ENCODE measurements at places on chromosomes 3 and 15. TPM values are rescaled to one million over a fixed set of nuclear protein-coding genes. Genes with fewer than 3 reads are reported as not detected.

Gene CDCP1
- total RNA-seq: 42.4 TPM

DNA sequence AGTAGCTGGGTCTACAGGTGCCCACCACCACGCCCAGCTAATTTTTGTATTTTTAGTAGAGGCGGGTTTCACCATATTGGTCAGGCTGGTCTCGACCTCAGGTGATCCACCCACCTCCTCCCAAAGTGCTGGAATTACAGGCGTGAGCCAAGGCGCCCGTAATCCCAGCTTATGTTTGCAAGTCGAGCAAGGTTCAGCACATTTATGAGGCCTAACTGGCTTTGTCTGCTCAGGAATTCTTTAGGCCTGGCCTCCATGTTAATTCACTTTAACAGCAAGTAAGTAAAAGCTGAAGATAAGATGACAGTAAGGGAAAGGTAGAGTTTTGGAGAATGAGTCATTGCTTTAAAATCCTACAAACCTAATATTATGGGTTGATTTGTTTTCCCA is 24.6 kb downstream of the SIDT1 start:
- DNase-seq: no peak

DNA sequence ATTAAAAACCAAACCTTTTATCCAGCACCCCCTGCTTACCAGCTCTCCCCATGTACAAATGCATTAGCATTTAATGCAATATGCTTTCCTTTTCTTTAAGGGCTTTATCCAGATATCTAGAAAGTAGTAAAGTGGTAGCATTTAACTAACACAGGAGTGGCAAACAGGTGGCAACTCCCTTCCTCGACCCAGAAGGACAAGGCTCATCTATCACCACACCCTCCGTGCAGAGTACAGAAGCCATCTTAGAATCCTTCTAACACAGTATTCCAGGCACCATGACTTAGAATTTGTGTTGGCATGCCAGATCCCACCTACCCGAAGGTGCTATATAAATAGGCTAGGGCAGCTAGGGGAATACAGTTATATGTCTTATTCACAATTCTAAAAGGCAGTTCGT is 148.6 kb upstream of the NSMCE3 start:
- DNase-seq: no peak

Gene KCNMB3
- total RNA-seq: 3.1 TPM

Gene DUOXA2
- total RNA-seq: 87.1 TPM

- peak; percentile 29 for DNase-seq
Observed at GRCh38 chr3:119294696-119295671, 801 bp downstream of the ARHGAP31 start.

- no peak for DNase-seq
Observed at GRCh38 chr3:67017211-67017610, 19.1 kb downstream of the KBTBD8 start.

Gene AP3B2
- total RNA-seq: 0.69 TPM

- DNase-seq: no peak
Observed at GRCh38 chr3:46209053-46209452, 940 bp upstream of the CCR1 start.

Gene CIB1
- 106 TPM for total RNA-seq

Gene CDHR4
- 0.09 TPM for total RNA-seq

Gene AGBL1
- not detected for total RNA-seq

- no peak for DNase-seq
Observed at GRCh38 chr15:28995705-28996104, 109.9 kb downstream of the APBA2 start.

- peak; percentile 63 for DNase-seq
Observed at GRCh38 chr3:128497305-128498126, 4.5 kb upstream of the GATA2 start.

Gene MESP1
- 4.6 TPM for total RNA-seq

DNA sequence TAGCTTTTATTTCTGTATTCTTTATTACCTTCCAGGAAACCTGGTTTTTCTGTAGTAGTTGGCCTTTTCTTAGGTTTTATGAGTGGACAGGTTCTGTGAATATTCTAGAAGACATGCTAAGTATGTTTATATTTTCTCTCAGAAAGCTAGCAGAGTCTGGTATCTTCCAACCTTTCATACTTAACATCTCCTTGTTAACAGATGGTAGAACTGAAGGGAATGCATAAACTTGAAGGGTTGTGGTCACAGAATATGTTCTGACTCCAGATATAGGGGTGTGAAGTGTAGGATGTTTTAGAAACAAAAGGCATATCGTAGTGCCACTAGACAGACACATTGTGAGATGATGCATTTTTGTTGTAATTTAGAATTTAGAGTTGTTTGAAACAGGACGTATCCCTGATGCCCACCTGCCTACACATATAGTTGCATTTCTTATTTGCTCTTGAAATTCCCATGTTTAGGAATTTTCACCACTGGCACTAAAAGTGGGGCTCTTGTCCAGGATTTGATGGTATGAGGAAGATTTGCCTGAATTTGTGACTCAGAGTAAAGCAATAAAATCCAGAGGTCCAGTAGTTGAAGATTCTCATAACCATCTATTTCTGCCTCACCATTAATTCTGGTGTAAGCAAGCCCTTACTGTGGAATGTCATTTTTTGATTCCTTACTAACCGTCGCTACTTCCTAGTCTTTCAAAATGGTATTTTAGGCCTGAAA is 274.5 kb downstream of the FEZF2 start:
- DNase-seq: no peak

- no peak for DNase-seq
Observed at GRCh38 chr15:33059184-33059583, 135.3 kb downstream of the FMN1 start.

- no peak for DNase-seq
Observed at GRCh38 chr3:160602259-160602658, 36.9 kb upstream of the KPNA4 start.

DNA sequence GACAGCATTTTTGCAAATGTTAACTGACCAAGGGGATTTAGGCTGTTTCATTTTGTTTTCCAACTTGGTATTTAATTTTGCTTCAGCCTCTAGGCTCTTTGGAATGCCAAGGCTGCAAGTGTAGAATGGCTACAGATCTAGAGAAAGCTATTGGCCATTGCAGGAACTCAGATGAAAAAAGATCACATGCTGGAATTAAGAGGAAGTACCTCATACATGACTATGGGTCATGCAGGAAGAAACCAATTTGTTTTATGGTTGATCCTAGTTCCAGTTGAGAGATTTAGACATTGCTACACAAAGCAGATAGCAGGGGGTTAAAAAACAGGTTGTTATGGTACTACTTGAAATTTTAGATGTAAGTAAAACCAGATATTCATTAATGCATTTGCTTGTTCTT is 12.7 kb upstream of the CLDN16 start:
- no peak for DNase-seq

DNA sequence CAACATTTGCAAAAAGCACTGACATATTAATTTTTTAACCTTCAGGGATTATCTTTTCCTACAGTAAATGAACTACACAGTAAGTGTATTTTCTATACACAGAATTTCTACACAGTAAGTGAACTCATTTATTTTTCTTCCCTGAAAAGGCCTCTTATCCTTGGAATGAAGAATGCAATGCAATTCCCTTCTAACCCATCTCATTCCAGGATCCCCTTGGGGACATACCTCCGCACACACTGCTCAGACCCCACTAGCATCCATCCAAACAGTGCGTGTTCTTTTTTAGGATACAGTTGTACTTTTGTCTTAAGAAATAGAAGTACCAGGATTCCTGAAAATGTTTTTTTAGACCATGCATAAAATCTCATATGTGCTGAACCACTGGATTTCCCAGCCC is 152.8 kb downstream of the UACA start:
- DNase-seq: no peak

GRCh38 chr3:100113723-100114412 is 433 bp downstream of the FILIP1L start:
- no peak for DNase-seq

Gene SRGAP3
- total RNA-seq: 7.8 TPM

Gene SI
- 0.03 TPM for total RNA-seq

DNA sequence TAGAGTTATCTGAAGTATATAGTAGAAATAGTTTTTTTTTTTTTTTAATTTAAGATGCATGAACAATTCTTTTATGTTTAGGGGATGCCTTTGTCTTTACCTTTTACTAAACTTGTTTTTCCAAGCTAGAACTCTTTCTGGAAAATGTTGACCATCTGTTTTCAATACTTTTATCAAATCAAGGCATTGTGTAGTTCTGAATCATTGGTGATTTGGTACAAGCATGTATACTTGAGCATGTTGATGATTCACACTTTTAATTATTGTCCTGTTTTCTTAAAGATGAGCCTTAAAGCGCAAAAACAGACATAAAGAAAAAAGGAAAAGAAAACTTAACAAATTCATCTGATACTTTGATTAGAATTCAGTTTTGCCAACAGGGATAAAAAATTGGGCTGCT is 28.3 kb downstream of the PDCD6IP start:
- no peak for DNase-seq

DNA sequence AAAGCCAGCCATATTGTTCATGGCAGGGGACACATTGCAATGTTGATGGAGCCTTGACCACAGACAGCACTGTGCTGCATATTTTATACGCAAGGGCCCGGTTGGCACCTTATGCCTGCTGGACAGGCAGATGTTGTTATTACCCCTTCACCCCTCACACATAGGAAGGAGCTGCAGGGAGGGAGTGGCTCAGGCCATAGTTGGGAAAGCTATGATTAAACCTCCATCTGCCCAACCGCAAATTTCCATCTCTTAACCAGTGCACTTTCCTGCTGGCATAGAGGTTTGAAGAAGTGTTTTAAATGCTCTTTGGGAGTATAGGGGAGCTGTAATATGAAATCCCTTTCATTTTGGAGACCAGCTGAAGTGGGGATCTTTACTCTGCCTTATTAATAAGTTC is 224.7 kb downstream of the CACNA2D3 start:
- no peak for DNase-seq

GRCh38 chr3:66494959-66495667 is 5.7 kb downstream of the LRIG1 start:
- DNase-seq: no peak

GRCh38 chr3:12253516-12254343 is 35.1 kb upstream of the PPARG start:
- DNase-seq: no peak

GRCh38 chr15:63396152-63396928 is 14.7 kb upstream of the CA12 start:
- no peak for DNase-seq

DNA sequence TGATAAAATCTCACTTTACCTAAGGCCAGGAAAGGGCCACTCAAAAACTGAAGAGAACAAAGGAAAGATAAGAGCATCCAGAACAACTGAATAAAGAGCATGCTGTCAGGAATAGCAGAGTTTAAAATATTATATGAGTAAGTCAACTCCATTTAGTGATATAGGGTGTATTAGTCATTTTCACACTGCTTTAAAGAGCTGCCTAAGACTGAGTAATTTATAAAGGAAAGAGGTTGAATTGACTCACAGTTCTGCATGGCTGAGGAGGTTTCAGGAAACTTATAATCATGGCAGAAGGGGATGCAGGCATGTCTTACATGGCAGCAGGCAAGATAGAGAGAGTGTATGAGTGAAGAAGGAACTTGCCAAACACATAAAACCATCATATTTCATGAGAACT is 778.0 kb upstream of the NECTIN3 start:
- DNase-seq: no peak

Gene FAM107A
- total RNA-seq: 6.4 TPM

DNA sequence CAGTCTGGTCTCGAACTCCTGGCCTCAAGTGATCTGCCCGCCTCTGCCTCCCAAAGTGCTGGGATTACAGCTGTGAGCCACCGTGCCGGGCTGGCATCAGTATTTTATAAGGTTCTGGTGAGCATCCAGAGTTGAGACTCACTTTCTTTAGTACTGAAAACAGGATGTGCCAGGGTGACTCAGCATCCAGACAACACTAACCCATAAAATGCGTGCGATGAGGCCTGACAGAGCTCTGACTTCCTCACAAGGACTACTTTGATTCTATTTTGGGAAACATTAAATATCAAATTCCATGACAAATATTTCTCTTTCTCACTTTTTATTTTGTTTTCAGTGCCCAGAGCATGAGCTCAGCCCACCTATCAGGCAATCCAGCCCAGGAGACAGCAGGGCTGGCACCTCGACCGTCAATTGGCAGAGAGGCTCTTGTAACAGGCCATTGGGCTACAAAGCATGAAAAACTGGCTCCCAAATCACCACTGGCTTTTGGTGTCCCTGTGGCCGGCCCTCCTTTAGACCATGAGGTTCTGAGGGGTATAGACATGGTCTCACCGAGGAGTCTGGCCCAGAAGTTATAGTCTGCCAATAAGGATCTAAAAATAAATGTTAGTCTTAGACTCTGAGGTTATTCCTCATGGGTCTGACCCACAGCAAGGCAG is 75.0 kb downstream of the FEM1B start:
- DNase-seq: peak; percentile 38

- no peak for DNase-seq
Observed at GRCh38 chr3:65112751-65113300, 425.0 kb upstream of the ADAMTS9 start.

- no peak for DNase-seq
Observed at GRCh38 chr15:68190048-68190447, 15.1 kb downstream of the CALML4 start.

DNA sequence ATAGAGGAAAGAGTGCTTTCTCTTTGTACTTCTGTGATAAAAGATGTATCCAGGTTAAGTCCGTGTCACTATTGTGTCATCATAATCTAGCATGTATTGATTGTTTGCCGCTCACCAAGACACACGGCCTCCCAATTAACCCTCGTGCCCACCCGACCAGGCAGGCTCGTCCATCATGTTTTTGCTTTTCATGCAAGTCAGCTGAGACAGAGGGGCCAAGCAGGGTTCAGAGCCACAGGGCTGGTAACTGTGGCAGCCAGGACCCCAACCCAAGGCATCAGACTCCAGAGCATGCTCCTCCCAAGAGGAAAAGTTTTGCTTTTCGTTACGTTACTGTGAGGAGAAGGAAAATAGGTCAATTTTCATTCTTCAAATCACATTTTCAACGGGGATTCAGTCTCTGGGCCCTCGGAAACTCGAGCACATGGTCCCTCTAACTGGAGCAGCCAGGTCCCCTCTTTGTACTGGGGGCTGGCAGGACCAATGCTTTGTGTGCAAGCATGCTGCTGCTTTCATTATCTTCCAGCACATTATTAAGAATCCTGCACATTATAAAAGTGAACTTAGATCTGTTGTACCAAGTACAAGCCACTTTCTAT is 161.1 kb upstream of the TOPAZ1 start:
- no peak for DNase-seq

DNA sequence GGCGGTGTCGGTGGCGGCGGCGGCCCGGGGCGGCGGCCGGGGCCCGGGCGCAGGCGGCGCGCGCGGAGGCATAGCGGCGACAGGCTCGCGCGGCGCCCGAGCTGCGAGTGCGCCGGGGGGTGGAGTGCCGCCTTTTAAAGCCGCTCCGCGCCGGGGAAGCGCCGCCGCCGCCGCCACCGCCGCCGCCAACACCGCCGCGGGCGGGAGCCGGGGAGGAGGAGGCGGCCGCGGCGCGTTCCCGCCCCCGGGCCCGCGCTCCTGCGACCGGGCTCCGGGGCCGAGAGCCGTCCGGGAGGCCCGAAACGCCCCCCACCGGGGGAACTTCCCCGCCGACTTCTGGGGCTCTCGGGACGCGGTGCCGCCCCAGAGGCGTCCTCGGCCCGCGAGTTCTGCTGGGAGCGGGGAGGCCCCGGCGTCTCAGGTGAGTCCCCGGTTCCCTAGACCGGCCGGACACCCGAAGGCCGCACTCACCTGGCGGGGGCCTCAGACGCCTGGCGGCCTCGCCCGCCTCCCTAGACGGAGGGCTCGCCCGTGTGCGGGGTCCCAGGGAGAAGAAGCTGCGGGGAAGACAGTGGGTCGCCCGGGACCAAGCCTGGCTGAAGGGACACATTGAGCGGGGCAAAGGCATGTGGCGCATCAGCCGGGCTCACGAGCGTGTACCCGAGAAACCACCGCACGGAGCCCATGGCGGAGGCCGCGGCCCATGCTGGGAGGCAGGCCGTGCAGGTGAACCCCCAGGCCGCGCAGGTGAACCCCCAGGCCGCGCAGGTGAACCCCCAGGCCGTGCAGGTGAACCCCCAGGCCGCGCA is at the start of gene PCSK6:
Gene PCSK6, minus strand, starts transcription at position 109 of the 809 bp plus-strand sequence. Its CDS starts 37 bp downstream, at position 72.
- DNase-seq: no peak

Gene SLC22A13
- 0.95 TPM for total RNA-seq

Data from mucosa of gallbladder (tissue), 1 donor.